ENCODE measurements at places on chromosomes 5 and 9.

- no peak for DNase-seq
Measured at GRCh38 chr9:134980516-134980915, 62.8 kb upstream of the FCN1 start.

DNA sequence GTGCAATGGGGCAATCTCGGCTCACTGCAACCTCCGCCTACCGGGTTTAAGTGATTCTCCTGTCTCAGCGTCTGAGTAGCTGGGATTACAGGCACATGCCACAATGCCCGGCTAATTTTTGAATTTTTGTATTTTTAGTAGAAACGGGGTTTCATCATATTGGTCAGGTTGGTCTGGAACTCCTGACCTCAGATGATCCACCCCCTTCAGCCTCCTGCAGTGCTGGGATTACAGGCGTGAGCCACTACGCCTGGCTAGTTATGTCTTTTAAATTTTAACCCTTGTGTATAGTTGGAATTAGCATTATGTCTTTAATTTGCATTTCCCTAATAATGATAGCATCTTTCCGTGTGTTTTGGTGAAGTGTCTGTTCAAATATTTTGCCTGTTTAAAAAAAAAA, 11.5 kb downstream of the GPBP1 start:
- DNase-seq = no peak

- no peak for DNase-seq
Measured at GRCh38 chr9:73577848-73578247, 426.2 kb downstream of the ANXA1 start.

DNA sequence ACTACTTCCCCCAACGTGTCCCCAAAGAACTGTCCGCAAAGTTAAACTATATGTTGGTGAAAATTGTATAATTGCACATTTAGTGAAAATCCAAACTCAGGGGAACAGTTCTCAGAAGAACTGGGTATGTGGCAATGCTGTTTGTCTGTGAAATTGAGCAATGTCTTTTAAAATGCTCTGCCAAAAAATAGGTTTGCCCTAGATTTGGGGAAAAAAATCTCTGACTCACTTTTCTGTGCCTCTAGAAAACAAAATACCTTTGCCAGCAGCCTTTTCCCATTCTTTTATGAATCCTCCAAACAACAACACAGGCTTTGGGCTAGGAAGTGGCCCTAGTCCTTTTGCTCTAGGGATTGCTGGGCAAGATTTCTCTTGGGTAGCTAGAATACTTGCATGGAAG, 37.4 kb upstream of the ZNF608 start:
- no peak for DNase-seq

DNA sequence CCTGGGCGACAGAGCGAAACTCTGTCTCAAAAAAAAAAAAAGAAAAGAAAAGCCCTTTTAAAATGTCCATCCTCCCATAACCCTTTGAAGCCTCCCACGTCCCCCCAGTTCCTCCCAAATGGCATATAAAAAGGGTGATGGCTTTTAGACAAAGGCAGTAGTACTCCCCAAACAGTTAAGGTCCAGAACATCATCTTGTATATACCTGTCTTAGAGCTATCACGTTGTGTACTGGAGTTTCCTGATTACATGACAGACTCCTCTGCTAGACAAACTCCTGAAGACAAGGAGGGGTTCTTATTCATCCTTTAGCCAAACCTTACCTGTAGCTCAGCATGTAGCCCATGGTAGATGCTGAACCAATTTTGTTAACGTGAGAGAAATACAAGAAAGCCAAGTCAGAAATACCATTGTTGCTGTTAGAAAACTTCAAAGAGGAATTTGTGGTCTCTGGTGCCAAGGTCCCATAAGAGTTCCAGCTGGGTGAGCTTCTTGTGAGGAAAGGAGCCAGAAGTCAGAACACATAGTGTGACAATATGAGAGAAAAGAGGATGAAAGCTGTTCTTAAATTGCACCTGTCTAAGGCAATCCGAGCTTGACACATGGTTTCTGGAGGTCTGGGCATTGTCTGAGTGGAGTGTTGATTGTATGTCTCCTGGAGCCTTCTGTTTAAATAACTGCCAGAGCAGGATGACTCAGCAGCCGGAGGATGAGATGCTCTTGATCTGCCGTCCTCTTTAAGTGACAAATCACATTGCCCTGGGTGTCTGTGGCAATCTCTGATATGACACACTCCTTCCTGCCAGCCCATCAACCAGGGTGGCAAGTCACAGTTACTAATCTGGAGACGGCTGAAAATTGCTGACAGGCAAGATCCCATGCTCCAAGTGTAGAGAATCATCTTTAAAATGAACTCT, 69.1 kb downstream of the ARRDC3 start:
- DNase-seq = peak; percentile 45

DNA sequence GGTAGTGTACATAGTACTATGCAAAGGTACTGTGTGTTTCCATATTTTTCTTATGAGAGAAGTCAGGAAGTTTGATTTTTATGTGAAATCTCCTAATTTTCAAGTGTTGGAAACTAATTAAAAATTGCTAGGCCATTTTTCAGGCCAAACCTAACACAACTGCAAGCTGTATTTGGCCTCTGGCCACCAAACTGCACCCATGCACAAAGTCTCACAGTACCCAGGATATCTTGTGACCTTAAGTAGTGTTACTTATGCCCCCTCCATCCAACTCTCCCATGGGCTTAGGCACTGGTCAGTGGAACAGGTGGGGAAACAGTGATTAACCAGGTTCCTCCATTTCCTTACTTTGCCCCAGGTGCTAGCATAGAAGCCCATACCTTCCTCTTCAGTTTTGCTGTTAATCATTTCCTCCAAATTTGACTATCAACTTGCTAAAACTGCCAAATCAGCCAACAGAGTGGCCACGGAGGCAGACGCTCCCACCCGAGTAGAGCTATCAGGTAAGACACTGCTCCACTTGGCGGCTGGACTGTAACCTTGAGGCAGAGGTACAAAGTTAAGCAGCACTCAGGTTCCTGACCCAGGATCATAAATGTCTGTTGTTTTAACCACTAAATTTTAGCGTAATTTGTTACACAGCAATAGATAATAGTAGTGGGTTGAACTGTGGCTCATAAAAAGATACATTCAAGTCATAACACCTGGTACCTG, 19.5 kb upstream of the KIF27 start:
- no peak for DNase-seq

DNA sequence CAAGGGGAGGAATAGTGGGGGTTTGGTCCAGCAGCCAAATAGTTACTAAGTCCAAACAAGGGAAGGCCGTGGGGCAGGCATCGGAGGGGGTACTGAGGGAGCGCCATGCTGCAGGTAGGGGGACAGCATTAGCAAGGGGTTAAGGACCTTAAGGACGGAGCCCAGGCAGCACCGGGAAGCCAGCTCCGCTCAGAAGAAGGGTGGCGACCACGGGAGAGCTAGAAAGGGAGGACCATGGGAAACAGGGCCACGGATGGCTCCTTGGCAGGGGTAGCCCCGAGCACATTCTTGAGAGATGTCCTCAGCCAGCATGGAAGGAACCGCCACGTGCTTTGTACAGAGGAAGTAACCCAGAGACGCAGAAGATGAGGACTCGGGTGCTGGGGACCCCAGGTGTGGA, 76.2 kb upstream of the STXBP1 start:
- no peak for DNase-seq

- DNase-seq = no peak
Measured at GRCh38 chr9:127778280-127779135, at the start of gene SH2D3C. SH2D3C (minus strand) TSS chr9:127778666; CDS start chr9:127778627, 39 bp downstream.

DNA sequence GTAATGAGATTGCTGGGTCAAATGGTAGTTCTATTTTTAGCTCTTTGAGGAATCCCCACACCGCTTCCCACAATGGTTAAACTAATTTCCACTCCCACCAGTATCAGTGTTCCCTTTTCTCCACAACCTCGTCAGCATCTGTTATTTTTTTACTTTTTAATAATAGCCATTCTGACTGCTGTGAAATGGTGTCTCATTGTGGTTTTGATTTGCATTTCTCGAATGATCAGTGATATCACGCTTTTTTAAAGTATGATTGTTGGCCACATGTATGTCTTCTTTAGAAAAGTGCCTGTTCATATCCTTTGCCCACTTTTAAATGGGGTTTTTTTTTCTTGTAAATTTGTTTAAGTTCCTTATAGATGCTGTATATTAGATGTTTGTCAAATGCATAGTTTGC, 73.5 kb downstream of the MTAP start:
- DNase-seq = no peak
